NCI-H526 treated with DMSO at 0.1 percent for 48 hours (cell line): ENCODE measurements at places on chromosomes 6 and 20.

- DNase-seq = no peak
Observed at GRCh38 chr6:116456927-116457326, 4.2 kb upstream of the CALHM6 start.

DNA sequence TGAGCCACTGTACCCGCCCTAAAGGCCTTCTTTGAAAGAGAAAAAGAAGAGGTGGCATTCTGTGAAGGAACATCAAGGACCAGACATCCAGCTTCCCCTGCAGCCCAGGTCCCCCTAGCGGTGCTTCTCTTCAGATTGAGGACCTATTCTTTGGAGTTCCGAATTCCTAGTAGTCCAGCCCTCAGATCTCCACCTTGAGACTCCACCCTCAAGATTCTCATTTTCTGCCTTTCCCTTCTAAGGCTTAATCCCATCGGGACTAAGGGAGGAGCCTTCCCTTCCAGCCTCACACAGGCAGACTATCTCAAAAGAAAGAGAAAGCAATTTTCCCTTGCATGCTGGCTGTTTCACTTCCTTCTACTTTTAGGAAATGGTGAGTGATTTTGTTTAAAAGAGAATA is 32.5 kb downstream of the MUC22 start:
- DNase-seq = peak; percentile 21

GRCh38 chr6:22647719-22648118 is 78.4 kb downstream of the HDGFL1 start:
- DNase-seq = no peak

GRCh38 chr20:44561876-44562275 is 20.5 kb upstream of the PKIG start:
- DNase-seq = no peak

DNA sequence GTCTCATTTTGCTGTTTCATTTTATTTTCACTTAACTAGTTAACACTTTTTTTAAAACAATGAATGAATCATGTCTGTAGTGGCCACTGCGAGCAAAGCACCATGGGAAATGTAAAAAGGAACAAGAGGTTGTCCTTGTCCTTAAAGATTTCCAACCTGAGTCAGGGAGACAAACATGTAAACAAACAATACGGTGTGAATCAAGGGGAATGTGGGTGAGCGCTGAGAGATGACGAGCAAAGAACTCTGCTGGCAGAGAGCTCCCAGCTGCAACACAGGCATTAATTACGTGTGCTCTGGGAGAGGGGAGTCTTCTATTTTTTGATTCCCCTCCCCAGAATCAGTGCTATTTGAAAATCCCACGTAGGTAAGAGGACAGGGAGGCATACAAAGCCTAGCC is 84.3 kb downstream of the ATXN1 start:
- no peak for DNase-seq
